DMS53 (cell line): ENCODE measurements at places on chromosomes 11 and 22.
A peak's percentile ranks its signal among the peaks of the same experiment; 100 is the strongest.

DNA sequence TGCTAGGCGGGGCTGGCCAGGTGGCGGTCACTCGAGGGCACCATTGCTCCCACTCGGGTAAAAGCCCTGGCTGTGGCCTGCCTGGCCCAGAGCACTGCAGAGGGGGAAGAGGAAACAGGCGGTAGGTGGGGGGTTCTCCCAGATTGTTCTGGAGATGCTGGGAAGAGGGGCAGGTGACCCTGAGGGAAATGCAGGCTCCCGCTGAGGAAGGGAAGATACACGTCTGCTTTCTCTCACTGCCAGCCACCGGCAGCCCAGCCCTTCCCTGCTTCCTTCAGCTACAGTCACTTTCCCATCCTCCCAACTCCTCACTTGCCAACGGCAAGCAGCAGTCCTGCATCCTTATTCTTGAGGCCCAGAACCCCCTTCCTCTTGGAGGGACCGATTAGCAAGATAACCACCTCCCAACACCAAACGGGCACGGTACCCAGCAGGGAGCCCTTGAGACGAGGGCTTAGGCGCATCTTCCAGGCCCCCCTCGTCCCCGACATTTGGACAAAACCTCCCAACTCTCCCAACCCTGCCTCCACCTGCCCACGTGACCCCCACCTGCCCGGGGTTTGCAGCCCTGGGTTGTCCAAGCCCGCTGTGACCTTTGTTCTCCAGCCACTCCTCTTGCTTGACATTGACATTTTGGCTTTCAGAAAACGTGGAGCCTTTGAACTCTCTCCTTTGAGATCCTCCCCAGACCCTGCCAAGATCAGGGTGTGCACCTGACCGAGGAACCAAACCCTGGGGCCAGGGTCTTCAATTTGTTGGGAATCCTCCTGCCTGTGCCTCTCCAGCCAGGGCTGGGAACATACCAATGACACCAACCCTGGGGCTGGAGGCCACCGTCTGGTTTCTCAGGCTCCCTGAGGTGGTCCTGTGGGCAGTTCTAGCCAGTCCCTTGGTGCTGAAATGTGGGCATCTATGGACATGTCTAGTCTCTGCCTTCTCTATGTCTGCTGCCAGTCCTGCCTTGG, 48.8 kb upstream of the TTLL12 start:
- DNase-seq = peak; percentile 10

- peak; percentile 10 for DNase-seq
Measured at GRCh38 chr11:12778240-12778905, 104.2 kb downstream of the TEAD1 start.

DNA sequence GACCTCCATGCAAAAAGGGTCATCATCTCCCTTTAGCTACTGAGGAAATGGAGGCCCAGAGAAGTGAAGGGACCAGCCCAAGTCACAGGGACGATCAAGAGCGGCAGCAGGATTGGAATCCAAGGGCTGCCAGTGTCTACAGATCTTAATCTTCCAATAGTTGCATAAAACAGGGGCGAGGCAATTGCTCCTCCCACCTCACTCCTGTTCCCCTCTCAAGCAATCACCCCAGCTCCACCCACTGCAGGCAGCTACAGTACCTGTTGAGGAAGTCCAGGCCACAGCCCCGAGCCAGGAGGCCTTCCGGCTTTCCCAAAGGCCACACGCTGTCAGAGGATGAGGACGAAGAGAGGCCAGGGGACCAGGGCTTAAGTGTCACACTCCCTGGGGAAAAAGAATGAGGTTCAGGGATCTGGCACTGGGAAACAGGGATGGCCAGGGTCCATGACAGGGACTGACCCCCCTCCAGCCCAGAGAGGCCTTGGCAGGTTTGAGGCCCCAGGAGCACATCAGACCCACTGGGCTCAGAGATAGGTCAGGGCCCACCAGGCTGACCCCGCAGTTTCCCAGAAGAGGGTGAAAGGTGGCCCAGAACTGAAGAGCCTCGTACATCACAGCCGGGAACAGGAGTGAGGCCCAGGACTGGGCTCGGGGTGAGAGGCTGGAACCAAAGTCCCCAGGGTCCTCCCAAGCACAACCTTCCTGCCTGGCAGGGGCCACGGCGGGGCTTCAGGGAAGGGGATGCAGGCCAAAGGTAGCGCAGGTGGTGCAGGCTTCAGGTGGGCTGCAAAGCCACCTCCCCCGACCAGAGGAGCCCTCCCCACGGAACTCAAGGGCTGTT, 16.4 kb upstream of the MFNG start:
- DNase-seq = peak; percentile 73

GRCh38 chr11:87425943-87426342, 388.2 kb downstream of the TMEM135 start:
- no peak for DNase-seq

DNA sequence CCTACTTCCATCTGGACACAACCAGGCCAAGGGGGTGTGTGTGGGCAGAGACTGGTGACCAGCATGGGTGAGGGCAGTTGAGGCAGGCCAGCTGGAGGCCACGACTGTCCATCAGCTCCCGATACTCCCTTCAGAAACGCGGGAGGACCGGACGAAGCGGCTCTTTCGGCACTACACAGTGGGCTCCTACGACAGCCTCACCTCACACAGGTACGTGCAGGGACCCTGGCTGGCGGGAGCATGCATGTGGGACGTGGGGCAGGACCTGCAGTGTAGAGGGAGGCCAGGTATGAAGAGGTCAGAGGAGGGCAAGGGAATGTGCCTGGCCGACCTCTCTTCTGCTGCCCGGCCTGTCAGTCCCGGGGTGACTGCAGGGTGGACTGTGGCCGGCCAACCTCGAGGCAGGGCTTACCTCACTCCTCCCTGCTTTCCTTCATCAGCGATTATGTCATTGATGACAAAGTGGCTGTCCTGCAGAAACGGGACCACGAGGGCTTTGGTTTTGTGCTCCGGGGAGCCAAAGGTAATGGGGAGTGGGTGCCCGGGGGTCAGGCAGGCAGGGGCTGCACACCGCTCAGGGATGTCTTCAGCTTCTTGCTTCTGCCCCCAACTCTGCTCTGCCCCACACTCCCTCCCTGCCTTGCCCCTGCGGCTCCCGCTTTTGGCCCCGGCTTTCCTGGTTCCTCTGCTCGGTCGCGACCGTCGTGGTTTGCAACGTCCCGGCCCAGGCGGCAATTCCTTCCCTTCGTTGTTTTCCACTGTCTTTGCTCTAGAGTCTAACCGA, 31.3 kb downstream of the SHANK3 start:
- DNase-seq = no peak

DNA sequence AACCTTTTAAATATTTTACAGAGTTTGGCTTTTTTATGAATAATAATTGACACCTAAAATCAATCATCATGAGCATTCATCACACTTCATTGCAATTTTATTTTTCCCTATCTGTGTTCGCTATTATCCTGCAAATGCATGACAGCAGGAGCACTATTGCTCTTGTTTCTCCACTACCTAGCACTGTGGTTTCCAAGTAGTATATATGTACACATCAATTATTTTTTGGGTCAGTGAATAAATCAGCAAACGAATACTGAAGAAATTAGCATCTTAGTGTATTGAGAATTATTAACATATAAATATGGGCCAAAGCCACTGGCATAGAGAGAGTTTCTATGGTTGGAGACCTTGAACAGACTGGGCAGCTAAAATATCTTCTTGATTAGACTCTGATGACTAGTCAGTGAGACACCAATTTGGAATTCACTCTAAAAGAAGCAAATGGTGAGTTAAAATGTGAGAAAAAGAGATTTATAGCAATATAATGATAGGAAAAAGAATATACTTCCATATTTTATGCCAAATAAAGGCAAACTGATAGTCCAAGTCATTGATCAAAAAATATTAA, 731.1 kb upstream of the LUZP2 start:
- no peak for DNase-seq

DNA sequence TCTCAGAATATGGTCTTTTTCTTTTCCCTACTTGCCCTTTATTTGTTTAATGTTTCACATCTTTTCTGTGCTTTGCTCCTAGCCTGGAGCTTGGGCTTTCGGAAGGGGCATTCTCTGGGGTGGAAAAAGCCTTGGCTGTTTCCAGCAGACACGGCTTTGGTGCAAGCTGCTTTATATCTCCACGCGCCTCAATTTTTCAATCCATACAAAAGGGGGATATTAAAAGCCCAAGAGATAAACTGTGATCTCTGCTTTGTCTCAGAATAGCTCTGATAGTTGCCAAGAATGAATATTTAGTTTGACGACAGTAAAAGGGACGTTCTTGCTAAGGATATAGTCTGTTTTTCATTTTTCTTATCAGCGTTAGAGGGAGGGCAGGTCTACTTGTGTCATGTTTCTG, 194.0 kb upstream of the KIRREL3 start:
- no peak for DNase-seq

DNA sequence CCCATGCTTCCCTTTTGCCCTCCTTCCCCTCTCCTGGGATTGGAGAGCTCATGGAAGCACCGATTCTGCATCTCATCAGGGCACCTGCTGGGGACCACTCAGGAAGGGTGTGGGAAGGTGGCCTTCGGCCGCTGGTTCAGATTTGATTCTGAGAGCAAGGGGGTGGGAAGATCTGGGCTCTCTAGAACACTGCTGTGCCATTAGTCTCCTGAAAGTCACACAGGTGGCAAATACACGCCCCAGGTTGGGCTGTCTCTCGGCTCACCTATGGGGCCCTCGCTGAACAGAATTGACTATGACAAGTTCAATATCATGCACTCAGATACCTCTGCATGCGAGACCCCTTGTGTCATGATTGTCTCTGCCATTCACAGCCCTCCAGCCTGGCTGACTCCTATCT, 12.8 kb upstream of the APOBEC3A start:
- DNase-seq = no peak

DNA sequence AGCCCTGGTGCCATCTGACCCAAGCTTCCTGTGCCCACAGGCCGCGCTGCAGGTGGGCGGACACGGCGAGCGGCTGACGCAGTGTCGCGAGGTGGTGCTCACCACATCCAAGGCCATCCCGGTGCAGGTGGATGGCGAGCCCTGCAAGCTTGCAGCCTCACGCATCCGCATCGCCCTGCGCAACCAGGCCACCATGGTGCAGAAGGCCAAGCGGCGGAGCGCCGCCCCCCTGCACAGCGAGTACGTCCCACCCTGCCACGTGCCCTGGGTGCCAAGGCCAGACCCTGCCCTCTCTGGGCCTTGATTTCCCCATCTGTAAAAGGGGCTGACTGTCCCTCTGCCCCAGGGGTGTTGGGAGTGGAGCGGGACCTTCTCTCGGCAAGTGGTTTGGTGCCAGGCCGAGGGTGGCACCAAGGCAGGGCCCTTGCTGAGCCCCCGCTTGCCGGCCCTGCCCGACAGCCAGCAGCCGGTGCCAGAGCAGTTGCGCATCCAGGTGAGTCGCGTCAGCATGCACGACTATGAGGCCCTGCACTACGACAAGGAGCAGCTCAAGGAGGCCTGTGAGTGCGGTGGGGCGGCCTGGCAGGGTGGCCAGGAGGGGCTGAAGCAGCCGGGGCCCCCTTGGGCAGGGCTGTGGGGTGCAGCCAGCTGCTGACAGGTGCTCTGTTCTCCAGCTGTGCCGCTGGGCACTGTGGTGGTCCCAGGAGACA, 5.9 kb upstream of the MDK start:
- DNase-seq = no peak

DNA sequence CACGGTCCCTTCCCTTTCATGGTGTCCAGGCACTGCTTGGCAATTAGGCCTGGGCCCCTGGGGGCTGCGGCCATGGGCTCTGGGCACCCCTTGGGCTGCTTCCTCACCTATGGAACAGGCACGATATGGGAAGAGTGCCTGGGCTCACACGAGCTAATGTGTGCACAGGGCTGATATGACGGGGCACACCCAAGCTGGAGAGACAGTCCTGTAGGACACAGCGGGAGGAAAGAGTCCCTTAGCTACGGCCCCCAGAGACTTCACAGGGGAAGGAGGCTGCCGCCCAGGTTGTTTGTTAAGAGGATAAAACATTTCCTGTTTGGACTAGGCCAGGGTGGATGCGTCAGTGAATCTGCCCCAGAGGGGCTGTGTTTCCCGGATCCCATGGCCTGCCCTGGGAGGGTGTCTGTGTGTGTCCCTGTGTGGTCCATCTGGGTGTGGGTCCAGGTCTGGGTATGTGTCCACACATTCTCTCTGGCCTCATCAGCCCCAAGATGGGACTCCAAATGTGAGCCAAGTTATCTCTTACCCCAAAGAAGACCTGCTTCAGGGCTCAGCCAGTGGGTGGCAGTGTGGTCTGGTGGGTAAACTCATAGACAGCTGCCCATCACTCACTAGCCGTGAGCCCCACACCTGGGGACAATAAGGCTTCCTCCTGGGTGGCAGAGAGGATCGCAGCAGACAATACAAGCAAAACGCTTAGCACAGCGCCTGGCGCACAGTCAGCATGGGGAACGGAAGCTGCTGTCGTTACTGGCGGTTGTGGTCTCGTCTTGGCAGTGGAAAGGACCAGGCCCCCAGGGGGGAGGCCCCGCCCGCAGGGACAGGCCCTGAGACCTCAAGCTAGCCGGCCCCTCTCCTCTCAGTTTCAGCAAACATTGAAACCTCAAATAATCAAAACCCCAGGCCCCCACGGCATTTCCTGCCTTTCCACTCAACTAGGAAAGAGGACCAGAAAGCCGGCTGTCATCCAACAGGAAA, 3.2 kb upstream of the EMID1 start:
- peak; percentile 56 for DNase-seq

GRCh38 chr11:115497303-115497702, 6.9 kb downstream of the CADM1 start:
- peak; percentile 55 for DNase-seq

DNA sequence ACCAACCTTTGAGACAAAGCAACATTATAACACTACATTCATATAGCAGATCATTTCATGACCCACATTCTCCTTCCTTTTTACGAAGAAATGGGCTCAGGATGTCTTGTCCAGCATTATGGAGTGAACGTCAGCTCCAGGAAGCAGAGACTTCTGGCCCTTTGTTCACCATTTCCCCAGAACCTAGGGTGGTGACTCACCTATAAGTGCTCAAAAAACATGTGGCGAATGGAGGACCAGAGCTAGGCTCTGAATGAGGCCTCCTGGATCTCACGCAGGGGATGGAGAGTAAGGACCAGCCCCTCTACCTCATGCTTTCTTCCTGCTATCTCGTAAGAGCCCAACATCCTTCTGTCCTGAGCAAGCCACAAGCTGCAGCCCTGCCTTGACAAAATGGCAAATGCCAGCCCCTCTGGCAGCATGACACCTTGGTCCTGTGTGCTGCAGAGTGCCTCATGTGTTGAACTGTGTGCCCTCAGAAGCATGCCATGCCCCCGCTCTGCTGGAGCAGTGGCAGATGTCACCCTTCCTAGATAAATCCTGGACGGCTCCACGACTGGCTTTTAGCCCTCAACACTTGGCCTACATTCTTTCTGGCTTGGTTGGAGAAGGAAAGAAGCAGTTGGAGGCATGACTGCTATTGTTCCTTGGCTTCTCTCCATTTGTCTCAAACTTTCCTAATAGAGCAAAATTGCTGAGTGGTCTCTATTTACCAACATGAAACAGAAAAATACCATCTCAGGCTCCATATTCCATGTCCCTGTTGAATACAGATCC, 6.5 kb upstream of the ST3GAL4 start:
- peak; percentile 42 for DNase-seq
